Stomach (tissue), 19 donors: ENCODE measurements at places on chromosomes 2 and 18. TPM values are rescaled to one million over a fixed set of nuclear protein-coding genes. Genes with fewer than 3 reads are reported as not detected.

The NR4A2 gene
- total RNA-seq: 17.4 TPM

The CYS1 gene
- total RNA-seq: 3.9 TPM

The DHRS9 gene
- 1.3 TPM for total RNA-seq

The CPLX4 gene
- not detected for total RNA-seq

The CMPK2 gene
- total RNA-seq: 11.7 TPM

The CYP26B1 gene
- total RNA-seq: 0.45 TPM

GRCh38 chr2:135986507-135986906 lies 1.1 kb upstream of the DARS1 start:
- H3K27me3 ChIP-seq: no peaks in the 10 kb centered on the region
- H3K4me1 ChIP-seq: peaks cover 31% of the 10 kb centered on the region
- peaks cover 16% of the 10 kb centered on the region for H3K36me3 ChIP-seq
- no peak overlapping the region for H3K4me3 ChIP-seq
- DNase-seq: no peak

DNA sequence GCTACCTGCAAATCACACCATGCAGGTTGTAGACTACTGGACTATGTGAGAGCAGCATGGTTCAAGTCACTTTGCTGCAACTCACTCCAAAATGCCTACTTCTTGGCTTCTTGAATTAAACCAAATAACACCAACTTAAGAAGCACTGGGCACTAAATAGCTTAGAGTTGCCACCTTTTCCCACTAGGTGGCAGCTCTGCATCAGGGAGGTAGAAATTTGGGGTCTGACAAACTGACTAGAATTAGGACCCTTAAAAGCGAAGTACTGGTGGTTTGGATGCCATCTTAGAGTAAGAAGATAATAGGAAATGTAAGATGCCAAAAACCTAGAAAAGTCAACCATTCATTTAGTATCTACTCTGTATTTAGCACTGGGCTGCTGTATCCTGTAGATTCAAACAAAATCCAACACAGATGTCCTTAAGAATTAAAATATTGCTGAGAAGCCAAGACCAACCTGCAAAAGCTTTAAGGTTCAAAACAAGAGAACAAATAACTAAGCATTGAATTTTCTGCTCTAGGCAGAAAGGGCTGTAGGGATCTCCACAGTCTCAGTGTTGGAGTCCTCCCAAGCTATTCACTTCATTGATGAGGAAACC lies 65.5 kb downstream of the CCBE1 start:
- H3K4me3 ChIP-seq: no peak overlapping the region
- no peaks in the 10 kb centered on the region for H3K36me3 ChIP-seq
- peak; percentile 37 for DNase-seq
- no peaks in the 10 kb centered on the region for H3K4me1 ChIP-seq
- no peak overlapping the region for H3K27ac ChIP-seq
- H3K27me3 ChIP-seq: no peaks in the 10 kb centered on the region

- no peak overlapping the region for H3K4me3 ChIP-seq
- H3K4me1 ChIP-seq: no peaks in the 10 kb centered on the region
- peak overlapping the region; percentile 65 for H3K27ac ChIP-seq
- peak; percentile 16 for DNase-seq
These were observed 1167.7 kb upstream of the ZEB2 start for GRCh38 chr2:145687442-145688134.

- no peaks in the 10 kb centered on the region for H3K36me3 ChIP-seq
- peak; percentile 39 for DNase-seq
- H3K4me1 ChIP-seq: peaks cover 10% of the 10 kb centered on the region
- H3K27me3 ChIP-seq: no peaks in the 10 kb centered on the region
These were observed 88.6 kb upstream of the FHL2 start for GRCh38 chr2:105487142-105488069.

DNA sequence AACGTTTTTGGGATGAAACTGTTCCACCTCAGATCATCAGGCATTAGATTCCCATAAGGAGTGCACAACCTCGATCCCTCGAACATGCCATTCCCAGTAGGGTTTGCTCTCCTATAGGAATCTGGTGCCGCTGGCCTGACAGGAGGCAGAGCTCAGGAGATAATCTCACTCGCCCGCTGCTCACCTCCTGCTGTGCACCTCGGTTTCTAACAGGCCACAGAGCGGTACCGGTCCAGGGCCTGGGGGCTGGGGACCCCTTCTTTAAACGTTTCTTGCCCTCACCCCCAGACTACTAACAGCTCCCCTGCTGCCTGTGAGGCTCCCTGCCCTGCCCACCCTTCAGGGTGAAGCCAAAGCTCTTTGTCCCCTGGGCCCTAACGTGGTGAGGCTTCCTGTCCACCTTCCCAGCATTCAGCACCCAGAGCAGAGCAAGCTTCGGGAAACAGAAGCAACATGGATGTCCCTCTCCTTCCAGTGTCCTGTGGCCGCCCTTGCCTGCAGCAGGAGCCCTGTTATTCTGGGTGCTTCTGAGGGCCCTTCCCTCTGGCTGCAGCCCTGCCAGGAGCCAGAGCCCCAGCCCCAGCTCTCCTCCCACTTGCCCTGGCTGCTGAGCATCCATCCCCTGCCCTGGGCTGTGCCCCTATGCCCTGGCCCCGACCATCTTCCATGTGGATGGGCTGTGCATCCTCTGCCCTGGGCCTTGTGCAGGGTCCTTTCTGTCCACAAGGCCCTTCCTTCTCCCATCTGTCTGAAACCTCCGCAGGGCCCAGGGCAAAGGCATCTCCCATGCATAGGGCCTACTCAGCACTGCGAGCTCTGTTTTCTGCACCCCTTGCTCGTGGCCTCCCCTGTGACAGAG lies 140.1 kb downstream of the MBP start:
- H3K27ac ChIP-seq: no peak overlapping the region
- DNase-seq: no peak
- H3K36me3 ChIP-seq: no peaks in the 10 kb centered on the region
- no peak overlapping the region for H3K4me3 ChIP-seq
- H3K4me1 ChIP-seq: no peaks in the 10 kb centered on the region

GRCh38 chr18:41814651-41815050 lies 140.4 kb upstream of the PIK3C3 start:
- no peaks in the 10 kb centered on the region for H3K27me3 ChIP-seq
- no peaks in the 10 kb centered on the region for H3K36me3 ChIP-seq
- no peak for DNase-seq
- H3K4me3 ChIP-seq: no peak overlapping the region

DNA sequence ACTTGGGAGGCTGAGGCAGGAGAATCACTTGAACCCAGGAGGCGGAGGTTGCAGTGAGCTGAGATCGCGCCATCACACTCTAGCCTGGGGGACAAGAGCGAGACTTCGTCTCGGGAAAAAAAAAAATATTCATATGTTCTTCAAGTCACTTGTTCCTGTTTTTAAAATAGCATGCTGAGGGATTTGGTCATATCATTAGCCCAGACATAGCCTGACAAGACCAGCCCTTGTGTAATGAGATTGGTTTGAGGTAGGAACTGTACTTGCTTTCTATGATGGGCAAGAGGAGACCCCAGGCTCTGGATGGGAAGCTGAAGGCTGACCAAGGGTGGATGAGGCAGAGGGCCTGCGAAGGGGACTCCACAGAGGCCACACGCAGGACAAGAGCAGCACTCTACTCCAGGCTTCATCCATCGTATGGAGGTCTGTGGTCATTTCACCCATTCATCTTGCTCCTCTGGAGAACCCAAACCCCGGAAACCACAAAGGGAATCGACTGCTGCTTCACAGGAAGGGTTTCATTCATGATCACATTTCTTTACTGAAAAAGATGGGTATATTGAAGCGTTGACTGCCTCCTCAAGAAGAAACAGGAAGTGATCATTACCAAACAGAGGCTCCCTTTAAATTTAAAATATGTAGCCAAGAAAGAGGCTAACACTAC lies 87.1 kb upstream of the ZNF397 start:
- H3K27me3 ChIP-seq: no peaks in the 10 kb centered on the region
- DNase-seq: no peak
- peaks cover 5% of the 10 kb centered on the region for H3K36me3 ChIP-seq
- no peak overlapping the region for H3K4me3 ChIP-seq
- no peak overlapping the region for H3K27ac ChIP-seq
- H3K4me1 ChIP-seq: no peaks in the 10 kb centered on the region

DNA sequence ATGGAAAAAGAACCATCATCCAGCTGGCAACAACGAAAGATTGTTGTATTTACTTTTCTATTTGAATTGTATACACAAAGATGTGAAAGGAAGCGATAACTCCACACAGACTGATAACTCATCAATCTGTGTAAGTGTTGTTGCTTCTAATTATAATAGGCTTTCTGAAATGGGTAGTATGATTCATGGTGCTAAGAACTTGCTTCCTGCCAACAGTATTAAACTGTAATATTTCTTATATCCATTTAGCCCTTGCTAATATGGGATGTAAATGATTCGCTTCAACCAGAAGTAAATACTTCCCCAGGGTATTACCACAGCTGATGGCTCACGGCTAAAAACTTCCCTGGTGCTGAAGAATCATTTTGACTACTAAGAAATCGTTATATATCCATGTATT lies 70.2 kb downstream of the TMEM163 start:
- no peak for DNase-seq
- H3K4me3 ChIP-seq: no peak overlapping the region
- no peaks in the 10 kb centered on the region for H3K4me1 ChIP-seq
- H3K36me3 ChIP-seq: no peaks in the 10 kb centered on the region
- no peaks in the 10 kb centered on the region for H3K27me3 ChIP-seq
- no peak overlapping the region for H3K27ac ChIP-seq

GRCh38 chr2:200351815-200352214 lies 45.3 kb downstream of the SPATS2L start:
- no peaks in the 10 kb centered on the region for H3K27me3 ChIP-seq
- DNase-seq: no peak
- no peak overlapping the region for H3K4me3 ChIP-seq
- H3K4me1 ChIP-seq: peaks cover 51% of the 10 kb centered on the region
- no peak overlapping the region for H3K27ac ChIP-seq

GRCh38 chr2:43117521-43118143 lies 108.8 kb downstream of the ZFP36L2 start:
- no peaks in the 10 kb centered on the region for H3K36me3 ChIP-seq
- DNase-seq: no peak
- H3K27ac ChIP-seq: no peak overlapping the region
- no peak overlapping the region for H3K4me3 ChIP-seq
- no peaks in the 10 kb centered on the region for H3K4me1 ChIP-seq

GRCh38 chr2:203687165-203687564 lies 19.3 kb upstream of the CD28 start:
- H3K27me3 ChIP-seq: no peaks in the 10 kb centered on the region
- no peaks in the 10 kb centered on the region for H3K36me3 ChIP-seq
- DNase-seq: peak; percentile 30
- H3K4me1 ChIP-seq: peaks cover 54% of the 10 kb centered on the region
- no peak overlapping the region for H3K4me3 ChIP-seq
- H3K27ac ChIP-seq: no peak overlapping the region

- peaks cover 8% of the 10 kb centered on the region for H3K4me1 ChIP-seq
- no peak for DNase-seq
- no peaks in the 10 kb centered on the region for H3K27me3 ChIP-seq
- peak overlapping the region; percentile 54 for H3K27ac ChIP-seq
- no peaks in the 10 kb centered on the region for H3K36me3 ChIP-seq
- H3K4me3 ChIP-seq: no peak overlapping the region
These were observed 69.5 kb upstream of the PELI1 start for GRCh38 chr2:64213532-64214275.

- H3K4me3 ChIP-seq: peak overlapping the region; percentile 56
- H3K27ac ChIP-seq: peak overlapping the region; percentile 90
- peaks cover 30% of the 10 kb centered on the region for H3K4me1 ChIP-seq
These were observed 54.3 kb downstream of the PKDCC start for GRCh38 chr2:42102024-42102590.
